Natural killer cell treated with Interleukin-12 subunit alpha and Interleukin-12 subunit beta and Interleukin-15 and Interleukin-18, amount 100 ng/mL, for 72 hours (primary cell): ENCODE measurements at places on chromosomes 1 and 21. TPM values are rescaled to one million over a fixed set of nuclear protein-coding genes. Genes with fewer than 3 reads are reported as not detected.

DNA sequence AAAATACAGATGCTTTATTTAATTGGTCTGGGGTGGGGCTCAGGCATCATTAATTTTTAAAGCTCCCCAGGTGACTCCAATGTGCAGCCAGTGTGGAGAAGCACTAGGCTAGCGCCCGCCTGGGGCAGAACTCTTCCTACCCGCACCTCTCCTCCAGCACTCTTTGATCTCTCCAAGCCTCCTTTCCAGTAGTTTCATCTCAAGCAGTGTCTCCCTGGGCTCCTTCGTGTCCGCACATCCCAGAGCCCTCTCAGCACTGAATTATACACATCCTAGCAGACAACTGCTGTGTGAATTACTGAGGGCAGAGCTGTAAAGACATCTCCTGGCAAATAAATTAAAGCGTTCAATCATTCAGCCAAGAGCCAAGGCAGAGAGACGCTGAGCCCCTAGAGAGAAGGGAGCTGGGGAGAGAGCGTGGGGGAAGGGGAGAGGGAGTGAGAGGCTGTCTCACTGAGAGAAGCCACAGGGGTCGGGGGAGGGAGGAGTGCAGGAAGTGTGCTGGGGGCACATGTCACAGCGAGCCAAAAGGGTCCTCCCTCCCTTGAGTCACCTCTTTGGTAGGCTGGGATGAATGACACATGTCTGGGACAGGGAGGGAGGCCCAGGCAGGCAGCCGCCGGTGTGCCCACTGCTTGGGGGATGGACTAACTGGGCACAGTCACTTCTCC is 21.0 kb upstream of the PARP1 start:
- DNase-seq = no peak

DNA sequence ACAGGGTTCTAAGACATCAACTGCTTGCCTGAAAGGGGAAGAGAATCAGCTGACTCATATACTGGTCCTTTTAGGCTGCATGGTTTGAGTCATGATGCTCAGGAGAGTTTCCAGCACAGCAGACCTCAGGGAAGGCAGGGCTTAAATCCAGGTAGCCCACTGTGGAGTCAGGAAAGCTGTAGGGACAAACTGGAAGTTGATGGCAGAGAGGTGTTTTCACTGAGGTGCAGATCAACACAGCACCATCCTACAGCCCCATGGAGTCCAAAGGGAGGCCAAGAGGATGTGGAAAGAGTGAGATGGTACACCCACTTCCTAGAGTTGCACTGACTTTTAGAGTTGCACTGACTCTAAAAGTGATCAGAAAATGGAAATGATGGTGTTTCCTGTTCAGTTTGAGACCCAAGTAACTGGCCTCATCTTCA is 252.4 kb upstream of the DUSP10 start:
- DNase-seq = no peak

GRCh38 chr1:58939146-58939545 is 155.3 kb upstream of the JUN start:
- DNase-seq = no peak

DNA sequence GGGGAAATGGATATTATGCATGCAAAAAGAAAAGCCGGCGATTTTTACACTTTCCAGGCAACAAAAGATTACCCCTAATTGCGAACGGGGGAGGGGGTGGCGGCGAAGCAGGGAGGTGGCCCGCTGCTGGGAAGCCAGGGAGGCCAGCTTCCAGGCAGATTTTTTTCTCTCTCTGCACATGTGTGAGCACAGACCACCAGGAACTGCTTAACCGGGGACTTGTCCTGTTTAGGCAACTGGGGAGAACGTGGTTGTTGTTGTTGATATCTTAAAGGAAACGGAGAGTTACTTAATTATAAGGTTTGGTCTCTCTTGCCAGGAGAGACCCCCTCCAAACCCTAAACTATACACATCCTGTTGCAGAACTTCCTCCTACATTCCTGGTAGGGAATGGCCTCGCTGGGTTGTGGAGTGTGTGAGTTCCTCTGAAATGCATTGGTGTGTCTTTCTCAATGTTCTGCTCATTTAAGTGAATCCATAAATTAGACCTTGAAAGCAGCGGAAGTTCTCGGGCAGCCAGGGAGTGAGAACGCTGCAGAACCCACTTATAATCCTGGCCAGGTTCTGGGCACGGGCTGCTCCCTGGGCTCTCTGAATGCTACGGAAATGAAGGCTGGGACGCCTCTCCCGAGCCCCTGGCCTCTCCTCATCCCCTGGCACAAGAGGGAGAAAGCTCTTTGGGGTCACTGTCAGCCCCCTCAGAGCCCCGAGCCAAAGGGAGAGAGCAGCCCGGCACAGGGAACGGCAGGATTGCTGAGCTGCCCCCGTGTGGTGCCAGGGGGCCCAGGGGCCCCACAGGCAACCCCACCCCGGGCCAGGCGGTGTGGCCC is 250.0 kb downstream of the FOXD2 start:
- DNase-seq = no peak

The IRF6 gene
- 1.5 TPM for total RNA-seq

- no peak for DNase-seq
Observed at GRCh38 chr1:69070660-69071373, 496.9 kb upstream of the LRRC7 start.

DNA sequence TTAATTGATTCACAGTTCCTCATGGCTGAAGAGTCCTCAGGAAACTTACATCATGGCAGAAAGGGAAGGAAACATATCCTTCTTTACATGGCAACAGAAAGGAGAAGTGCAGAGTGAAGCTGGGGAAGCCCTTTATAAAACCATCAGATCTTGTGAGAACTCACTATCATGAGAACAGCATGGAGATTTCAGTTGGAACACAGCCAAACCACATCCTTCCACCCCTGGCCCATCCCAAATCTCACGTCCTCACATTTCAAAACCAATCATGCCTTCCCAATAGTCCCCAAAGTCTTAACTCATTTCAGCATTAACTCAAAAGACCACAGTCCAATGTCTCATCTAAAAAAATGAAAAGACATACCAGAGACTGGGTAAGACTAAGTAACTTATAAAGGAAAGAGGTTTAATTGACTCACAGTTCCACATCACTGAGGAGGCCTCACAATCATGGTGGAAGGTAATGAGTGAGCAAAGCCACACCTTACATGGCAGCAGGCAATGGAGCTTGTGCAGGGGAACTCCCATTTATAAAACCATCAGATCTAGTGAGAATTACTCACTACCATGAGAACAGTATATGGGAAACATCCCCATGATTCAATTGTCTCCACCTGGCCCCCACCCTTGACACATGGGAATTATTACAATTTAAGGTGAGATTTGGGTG is 105.2 kb downstream of the MRPL39 start:
- DNase-seq = no peak

The RGS18 gene
- total RNA-seq = 10.0 TPM

GRCh38 chr1:8541961-8542521 is 224.1 kb downstream of the SLC45A1 start:
- no peak for DNase-seq

- no peak for DNase-seq
Observed at GRCh38 chr1:21261551-21262292, 28.5 kb downstream of the ECE1 start.

The HIPK1 gene
- 110 TPM for total RNA-seq

GRCh38 chr1:97826820-97827219 is 94.0 kb downstream of the DPYD start:
- DNase-seq = no peak

DNA sequence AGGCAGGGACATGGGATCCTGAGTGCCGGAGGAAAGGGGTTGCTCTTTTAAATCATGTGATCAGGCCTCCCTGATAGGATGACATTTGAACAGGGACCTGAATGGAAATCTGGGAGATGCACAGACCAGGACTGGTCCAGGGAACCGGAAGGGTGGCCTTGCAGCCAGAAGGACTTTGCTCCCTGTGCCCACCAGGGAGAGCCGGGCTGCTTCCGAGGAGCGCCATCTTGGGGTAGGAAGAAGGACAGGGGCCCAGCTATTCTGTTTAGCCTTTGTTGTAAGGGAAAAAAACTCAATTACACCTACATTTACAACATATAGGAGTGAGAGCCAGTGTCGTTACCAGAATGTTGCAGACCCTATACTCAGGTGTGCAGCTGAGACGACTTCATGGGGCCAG is 5.5 kb downstream of the KLHDC7A start:
- DNase-seq = no peak

The SLFNL1 gene
- 0.33 TPM for total RNA-seq

DNA sequence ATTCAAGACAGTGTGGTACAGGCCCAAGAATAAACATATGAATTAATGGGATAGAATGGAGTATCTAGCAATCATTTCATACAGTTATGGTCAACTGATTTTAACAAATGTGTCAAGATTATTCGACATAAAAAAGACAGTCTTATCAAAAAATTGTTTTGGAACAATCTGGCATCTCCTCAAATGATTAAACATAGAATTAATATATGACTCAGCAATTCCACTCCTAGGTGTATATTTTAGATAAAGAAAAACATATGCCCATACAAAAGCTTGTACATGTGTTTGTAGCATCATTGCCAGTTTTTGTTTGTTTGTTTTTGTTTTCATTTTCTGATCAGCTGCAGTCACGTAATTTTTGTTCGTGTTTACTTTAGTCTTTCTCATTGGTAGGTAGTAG is 1188.3 kb downstream of the BRINP3 start:
- no peak for DNase-seq

DNA sequence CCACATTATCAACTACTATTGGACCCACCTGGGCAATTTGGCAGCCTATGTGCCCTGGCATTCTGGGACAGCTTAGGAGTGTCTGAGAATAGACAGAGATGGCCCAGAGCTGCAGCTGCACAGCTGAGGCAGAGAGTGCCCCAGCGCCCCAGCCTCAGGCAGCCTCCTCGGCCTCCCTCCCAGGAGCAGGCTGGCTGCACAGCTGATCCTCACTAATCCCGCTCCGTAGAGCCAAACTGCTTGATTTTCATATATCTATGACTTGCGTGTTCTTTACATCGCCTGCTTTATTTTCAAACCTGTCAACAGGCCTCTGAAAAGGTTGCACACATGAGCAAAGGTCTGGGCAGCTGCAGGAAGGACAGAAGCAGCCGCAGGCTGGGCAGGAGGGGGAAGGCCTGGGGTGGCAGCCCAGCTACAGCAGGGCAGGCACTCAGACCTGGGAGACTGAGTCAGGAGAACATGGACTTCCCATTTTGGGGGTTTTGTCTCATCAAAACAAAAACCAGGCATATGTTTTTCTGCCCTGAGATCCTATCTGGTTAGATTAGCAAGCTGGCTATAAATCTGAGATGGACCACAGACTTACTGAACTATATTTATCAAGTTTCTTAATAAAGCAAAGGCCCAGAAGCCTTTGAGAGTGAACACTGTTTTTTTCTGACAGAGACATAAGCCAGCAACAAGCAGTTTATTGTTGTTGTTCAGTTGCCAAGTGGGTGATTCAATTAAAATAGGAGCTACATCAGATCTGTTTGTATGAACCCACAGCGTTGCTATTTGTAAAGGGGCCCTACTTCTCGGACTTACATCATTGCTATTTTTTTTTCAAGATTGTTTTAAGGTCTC is 301.8 kb upstream of the DUSP10 start:
- DNase-seq = no peak

DNA sequence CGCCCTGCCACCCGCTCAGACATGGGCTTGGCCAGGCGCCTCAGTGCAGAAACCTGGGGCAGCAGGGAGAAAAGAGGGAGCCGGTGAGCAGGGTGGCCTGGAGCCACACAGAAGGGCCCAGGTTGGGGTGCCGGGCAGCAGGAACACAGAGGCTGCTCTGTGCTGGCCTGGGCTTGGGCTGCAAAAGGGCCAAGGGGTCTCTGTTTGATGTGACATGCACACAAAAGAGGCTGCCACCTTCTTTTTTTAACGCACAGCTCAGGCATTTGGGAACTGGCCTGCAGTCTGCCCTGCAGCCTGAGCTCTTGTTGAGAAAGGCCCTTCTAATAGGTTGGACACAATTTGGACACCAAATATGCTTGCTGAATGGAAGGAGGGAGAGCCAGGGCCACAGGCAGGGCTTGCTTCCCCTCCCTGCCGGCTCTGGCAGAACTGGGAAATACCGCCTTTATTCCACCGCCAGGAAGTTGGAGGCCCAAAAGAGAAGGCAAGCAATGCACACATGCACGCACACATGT is 32.4 kb downstream of the KIF21B start:
- DNase-seq = no peak

The SASS6 gene
- 14.8 TPM for total RNA-seq

DNA sequence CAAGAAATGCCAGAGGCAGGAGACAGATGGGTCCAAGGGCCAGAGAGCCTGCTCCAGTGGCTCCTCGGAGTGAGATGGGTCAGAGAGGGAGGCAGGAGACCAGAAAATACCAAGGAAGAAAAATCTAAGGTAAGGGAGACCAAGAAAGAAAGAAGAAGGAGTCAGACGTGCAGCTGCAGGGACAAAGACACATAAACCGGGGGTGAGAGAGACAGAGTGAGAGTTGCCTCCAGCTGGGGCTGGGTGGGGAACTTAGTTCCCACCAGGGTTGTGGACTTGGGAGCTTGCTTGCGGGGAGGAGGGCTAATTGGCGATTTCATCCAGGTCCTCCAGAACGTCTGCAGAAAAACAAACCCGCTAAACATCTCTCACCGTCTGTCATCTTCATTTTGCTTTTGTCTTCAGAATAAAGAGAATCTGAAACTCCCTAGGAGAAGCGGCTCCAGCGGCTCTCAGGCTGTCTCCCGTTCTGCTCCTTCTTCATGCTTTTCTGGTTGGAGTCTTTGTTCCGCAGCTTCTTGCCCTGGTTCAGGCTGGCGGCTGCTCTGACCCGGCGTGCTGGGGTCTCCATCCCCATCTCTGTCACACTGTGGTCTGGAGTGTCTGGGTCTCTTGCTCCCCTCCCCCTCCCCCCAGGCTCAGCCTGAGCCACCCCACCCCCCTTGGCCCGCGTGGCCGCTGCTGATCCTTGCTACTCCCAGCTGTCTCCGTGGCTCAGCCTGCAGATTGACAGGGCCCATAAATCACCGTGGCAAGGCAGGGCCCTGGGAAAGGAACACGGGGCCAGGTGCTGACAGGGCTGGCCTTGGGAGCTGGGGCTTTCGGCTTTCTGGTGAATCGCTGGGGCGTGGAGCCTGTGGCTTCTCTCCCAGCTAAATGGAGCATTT is 66.6 kb downstream of the UBIAD1 start:
- DNase-seq = no peak

- no peak for DNase-seq
Observed at GRCh38 chr1:58398714-58399113, 147.8 kb downstream of the OMA1 start.

DNA sequence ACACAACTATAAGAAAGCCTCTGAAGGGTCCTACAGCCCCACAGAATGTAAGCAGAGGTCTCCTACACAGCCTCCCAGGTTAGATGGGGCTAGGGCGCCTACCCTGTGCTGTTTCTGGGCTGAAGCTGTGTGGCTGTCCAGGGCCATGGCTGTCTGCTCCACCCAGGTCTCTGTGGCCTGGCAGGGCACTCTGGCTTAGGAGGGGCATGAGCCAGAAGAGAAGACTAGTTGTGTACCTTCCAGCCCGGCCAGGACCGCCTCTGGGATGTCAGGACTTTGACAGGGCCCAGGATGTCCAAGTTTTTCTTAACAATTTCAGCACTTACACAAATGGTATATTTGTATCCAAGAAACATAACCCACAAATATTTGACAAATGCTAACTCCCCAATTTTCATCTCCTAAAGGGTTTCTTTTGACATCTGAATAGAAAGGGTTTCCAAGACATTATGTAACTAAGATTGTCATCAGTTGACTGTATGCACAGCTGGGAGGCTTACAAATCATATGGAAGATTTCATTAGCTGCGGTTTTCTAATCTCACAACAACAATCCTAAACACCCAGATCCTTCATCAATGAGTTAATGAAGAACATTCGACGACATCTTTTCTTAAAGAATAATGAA is 80.5 kb downstream of the HSF2BP start:
- DNase-seq = no peak

The TSPEAR gene
- not detected for total RNA-seq

GRCh38 chr1:3313576-3313950 is 140.9 kb upstream of the ARHGEF16 start:
- no peak for DNase-seq

GRCh38 chr1:22044690-22045420 is 7.7 kb upstream of the CDC42 start:
- no peak for DNase-seq
